Stimulated activated CD8-positive, alpha-beta memory T cell treated with anti-CD3 and anti-CD28 coated beads, Interleukin-7, amount 100 ng/mL, for 1 hour (primary cell): ENCODE measurements at places on chromosomes 11 and 22.

DNA sequence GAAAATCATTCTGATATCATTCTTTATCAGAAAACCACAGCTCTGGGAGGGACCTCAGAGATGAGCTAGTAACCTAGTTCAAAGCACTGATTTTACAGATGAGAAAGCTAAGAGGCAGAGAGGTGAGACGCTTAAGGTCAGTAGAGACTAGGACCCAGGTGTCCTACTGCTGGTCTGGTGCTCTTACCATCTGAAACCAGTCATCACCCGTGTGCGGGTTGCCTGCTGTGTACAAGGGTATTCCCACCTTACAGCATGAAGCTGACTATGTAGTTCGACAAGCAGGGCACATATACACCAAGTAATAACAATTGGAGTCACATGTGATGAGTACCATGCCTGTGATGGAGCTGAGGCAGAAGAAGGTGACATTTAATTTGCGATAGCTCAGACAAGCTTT lies 133.7 kb downstream of the ADAMTS15 start:
- DNase-seq: no peak

DNA sequence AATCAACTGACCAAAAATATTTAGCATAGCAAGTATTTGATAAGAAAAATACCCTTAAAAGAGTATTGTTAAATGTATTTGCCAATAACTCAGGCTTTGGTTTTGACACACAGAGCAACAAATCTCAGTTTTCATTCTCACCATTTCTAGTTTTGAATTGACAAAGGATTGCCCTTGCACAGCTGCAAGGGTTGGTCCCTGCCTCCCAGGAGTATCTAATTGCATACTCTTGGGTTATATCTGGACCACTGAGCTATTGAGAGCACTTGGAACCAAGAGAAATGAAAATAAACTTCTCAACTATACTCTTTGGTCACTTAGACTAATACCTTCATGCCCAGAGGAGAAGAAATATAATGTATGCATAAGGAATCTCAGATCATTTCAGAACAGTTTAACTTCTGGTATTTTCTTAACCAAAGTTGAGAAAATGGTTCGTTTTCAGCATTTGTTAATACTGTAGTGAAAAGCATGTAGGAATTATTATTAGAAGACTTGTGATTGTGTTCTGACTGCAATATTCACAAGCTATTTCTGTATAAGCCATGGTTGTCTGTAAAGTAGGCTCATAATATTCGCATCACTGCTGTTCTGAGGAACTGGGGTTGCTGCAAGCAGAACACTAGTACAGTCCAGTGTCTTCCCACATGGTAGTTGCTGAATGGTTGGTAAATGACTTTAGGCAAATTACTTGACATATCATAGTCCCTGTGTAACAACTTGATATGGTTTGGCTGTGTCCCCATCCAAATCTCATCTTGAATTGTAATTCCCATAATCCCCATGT lies 7.9 kb downstream of the C2CD3 start:
- DNase-seq: no peak

GRCh38 chr11:47994417-47994816 lies 14.1 kb downstream of the PTPRJ start:
- DNase-seq: no peak

GRCh38 chr11:75028724-75029123 lies 40.0 kb downstream of the NEU3 start:
- no peak for DNase-seq

DNA sequence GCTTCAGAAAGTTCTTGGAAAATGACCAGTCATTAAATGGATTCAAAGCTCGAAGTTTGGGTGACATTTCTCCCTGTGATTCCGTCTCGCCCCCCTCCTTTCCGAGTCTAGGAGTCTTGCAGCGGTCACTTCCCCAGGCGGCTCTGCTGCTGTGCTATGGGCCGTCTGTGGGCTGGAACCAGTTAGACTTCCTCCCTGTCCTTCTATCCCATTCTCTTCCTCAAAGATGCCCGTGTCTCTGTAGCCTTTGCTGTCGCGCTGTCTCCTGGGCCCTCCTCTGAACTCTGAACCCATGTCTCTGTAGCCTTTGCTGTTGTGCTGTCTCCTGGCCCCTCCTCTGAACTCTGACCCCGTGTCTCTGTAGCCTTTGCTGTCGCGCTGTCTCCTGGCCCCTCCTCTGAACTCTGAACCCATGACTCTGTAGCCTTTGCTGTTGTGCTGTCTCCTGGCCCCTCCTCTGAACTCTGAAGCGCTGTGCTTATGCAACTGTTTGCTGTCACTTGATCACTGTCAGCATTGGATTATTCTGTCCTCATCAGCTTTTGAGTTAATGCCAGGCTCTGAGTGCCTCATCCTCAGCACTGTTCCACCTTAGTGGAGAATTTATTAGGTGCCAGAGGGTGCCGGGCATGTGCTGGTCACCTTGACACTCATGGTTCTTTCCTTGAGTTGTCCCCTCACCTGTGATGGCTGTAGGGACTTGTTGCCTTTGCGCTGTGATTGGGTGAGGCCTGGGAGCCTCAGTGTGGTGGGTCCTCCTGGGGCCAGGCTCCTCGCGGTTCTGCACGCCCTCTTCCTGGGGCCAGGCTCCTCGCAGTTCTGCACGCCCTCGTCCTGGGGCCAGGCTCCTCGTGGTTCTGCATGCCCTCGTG lies 173.3 kb downstream of the TBC1D22A start:
- no peak for DNase-seq

GRCh38 chr11:44267006-44267749 lies 42.8 kb downstream of the ALX4 start:
- DNase-seq: no peak

DNA sequence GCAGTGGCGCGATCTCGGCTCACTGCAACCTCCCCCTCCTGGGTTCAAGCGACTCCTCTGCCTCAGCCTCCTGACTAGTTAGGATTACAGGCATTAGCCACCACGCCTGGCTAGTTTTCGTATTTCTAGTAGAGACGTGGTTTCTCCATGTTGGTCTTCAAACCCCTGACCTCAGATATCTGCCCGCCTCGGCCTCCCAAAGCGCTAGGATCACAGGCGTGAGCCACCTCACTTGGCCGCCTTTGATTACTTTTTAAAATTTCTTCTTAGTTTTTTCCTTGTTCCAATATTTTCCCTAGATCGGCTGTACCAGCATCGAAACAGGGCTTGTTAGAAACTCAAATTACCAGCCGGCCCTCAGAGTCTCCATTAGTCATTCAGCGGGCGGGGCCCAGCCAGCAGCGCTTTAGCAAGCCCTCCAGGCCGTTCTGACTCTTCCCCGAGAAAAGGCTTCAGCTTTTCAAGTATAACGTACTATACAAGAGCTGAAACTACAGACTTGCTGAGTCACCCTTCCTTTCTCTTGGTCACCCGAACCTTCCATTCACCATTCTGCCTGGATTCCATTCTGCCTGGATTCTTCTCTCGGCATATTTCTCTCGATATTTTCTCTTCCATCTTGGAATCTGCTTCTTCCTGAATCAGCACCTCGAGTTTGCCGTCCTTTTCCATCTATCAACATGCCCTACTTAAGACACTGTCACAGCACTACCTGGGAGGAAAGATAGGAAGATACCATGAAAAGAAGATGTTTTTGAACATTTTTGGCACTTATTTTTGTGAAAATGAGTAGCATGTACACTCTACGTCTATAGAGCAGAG lies 6.7 kb upstream of the CAPRIN1 start:
- DNase-seq: no peak

- no peak for DNase-seq
Observed at GRCh38 chr22:36887162-36887561, 26.3 kb upstream of the CSF2RB start.

- no peak for DNase-seq
Observed at GRCh38 chr11:76911415-76911808, 50.7 kb downstream of the ACER3 start.

GRCh38 chr11:8095806-8096522 lies 15.0 kb downstream of the TUB start:
- no peak for DNase-seq

- no peak for DNase-seq
Observed at GRCh38 chr11:77617892-77618291, 19.7 kb downstream of the CLNS1A start.

DNA sequence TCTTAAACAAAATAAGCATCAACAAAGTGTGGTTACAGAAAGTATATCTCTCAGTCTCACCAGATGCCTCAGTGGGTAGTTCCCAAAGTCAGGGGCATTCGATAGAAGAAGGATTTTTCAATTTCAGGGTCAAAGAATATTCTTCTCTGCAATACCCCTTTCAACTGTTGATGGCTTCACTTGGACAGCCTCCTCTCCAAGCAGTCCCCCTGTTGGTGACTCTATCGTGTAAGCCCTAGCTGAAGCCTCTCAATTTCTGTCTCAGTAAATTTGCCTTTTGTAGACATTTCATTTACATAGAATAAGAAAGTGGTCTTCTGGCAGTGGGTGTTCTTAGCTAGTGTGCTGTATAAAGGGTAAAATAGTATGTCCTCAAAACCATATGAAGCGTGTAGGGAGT lies 11.3 kb upstream of the CCDC83 start:
- DNase-seq: no peak

DNA sequence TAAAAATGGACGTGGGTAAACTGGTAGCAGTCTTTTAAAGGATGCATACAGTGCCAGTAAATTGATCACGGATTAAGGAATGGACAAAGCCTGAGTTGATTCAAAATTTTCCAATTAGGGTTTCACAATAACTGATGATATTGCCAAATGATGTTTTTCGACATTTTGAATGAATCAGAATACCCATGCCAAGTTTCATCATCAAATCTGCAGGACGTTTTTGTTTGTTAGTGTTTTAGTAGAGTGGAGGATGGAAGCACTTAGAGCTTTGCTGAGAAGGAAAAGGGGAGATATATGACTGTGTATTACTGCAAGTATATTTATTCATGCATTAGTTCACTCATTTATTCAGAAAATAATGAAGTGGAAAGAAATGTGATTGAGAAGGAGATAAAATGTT lies 78.3 kb downstream of the SLC17A6 start:
- no peak for DNase-seq

- no peak for DNase-seq
Observed at GRCh38 chr11:129040934-129041333, 98.3 kb upstream of the TP53AIP1 start.

GRCh38 chr22:22789922-22790845 lies 97.4 kb upstream of the IGLL5 start:
- DNase-seq: no peak

DNA sequence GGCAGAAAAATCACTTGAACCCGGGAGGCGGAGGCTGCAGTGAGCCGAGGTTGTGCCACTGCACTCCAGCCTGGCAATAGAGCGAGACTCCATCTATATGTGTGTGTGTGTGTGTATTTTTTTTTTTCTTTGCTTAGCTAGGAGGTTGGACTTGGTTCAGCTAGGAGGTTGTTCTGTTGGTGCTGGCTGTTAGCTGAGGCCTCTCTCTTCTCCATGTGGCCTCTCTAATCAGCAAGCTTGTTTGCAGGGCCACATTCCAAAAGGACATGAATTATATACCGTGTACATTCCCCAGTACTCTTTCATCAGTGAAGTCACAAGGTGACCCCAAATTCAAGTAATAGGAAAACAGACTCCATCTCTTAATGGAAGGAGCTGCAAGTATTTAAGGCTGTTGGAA lies 67.3 kb upstream of the KCNQ1OT1 start:
- no peak for DNase-seq

DNA sequence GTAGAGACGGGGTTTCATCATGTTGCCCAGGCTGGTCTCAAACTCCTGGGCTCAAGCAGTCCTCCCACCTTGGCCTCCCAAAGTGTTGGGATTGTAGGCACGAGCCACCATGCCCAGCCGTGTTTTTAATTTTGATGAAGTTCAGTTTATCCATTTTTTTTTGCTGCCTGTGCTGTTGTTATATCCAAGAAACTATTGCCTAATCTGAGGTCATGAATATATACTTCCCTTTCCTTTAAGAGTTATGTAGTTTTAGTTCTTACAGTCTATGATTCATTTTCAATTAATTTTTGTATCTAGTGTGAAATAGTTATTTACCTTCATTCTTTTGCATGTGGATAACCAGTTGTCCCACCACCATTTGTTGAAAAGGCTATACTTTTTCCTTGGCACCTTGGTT lies 50.3 kb upstream of the SORL1-AS1 start:
- no peak for DNase-seq

GRCh38 chr11:14212986-14213385 lies 146.0 kb downstream of the RRAS2 start:
- DNase-seq: no peak

DNA sequence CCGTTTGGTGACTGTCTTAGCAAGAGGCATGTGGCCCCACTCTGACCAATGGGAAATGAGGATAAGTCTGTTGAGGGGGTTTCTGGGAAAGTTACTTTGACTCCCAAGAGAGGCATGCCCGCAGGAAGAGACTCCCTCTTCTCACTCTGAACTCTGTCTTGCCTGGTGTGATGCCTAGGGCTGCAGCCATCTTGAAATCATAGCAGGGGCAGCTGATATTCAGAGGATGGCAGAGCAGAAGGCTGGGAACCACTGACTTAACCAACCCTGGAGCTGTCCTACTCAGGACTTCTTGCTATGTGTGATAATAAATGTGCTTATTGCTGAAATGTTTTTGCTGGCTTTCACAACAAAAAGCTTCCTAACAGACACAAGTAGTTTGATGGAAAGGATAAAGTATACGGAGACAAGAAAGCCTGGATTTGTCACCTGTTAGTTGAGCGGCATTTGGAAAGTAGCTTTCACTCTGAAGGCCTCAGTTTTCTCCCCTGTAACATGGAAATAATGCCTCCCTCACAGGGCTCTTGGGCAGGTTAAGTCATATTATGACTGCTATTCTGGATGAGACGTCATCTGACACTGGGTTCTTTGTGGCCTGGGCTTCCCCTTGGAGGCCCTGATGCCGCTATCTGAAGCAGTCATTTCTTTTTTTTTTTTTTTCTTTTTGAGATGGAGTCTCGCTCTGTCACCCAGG lies 128.5 kb downstream of the CEP164 start:
- DNase-seq: no peak

GRCh38 chr22:30347255-30347892 lies 9.3 kb downstream of the SF3A1 start:
- DNase-seq: no peak

DNA sequence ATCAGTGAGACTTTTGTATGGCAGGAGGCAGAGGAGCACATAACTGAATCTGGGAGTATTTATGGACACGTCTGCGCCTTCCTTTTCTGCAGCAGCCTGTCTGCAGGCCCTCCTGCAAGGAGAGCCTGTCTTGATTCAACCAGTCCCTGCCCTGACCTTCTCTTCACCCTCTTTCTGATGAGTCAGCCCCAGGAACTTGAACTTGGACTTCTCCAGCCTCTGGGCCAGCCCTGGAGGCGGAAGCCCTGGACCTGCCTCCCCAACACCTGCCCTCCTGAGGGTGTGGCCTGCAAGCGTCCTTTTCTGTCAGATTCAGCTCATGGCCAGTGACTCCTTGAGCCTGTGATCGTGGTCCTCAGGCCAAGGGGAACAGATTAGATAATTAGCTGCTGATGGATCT lies 20.0 kb downstream of the DAGLA start:
- no peak for DNase-seq

- DNase-seq: no peak
Observed at GRCh38 chr22:49515475-49515874, 312.2 kb downstream of the BRD1 start.

GRCh38 chr22:30279046-30279788 lies 10.1 kb downstream of the CASTOR1 start:
- no peak for DNase-seq
